ENCODE measurements at places on chromosomes 5 and 9. TPM values are rescaled to one million over a fixed set of nuclear protein-coding genes. Genes with fewer than 3 reads are reported as not detected.

Gene CMBL
- 0.80 TPM for total RNA-seq

Gene PCDHA11
- not detected for total RNA-seq

Gene TMEM267
- total RNA-seq = 18.1 TPM

Gene SH3TC2
- not detected for total RNA-seq

Gene S100Z
- 0.32 TPM for total RNA-seq

Gene RHOBTB3
- total RNA-seq = 2.6 TPM

Gene CDKN2B-AS1
- total RNA-seq = 1.4 TPM

Gene GLDC
- 0.21 TPM for total RNA-seq

Gene ATOX1
- 22.1 TPM for total RNA-seq

Gene GIN1
- 12.1 TPM for total RNA-seq

Gene TOR4A
- 3.2 TPM for total RNA-seq

GRCh38 chr9:105023788-105024187 lies 95.8 kb upstream of the ABCA1 start:
- no peak for DNase-seq

DNA sequence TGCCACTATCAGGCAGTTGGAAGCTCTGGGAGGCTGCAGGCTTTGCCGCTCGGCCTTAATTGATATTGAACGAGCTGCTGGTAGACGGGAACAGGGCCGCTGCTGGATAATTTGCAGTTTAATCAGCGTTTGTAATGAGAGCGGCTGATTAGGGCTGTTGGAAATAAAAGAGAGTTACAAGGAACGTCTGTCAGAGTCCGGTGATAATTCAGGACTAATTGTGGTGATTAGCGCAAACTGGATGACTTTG lies 68.2 kb upstream of the TBCA start:
- DNase-seq = no peak

DNA sequence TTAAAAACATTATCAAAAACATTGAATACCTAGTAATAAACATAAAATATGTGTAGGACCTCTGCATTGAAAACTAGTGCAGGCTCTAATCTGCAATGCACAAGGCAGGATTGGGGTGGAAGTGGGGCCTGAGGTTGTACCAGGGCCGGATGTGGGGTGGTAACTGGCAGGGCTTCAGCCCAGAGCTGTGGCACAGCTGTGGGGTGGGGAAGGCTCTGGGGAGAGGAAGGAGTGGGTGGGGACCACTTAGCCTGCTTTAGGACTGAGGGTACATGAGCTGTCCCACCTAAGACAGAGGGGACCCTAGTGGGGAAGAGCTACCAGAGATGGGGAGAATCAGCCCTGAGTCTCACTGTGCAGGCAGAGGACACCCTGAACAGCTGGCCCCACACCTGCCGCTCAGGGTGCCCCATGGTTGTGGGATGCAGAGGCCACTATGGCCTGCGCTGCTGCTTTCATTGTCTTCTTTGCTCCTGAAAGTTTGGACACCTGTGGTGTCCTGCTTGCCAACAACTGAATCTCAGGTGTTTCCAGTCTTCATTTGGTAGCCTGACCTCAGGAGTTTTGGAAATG lies 311.4 kb downstream of the TLE4 start:
- peak; percentile 58 for DNase-seq

DNA sequence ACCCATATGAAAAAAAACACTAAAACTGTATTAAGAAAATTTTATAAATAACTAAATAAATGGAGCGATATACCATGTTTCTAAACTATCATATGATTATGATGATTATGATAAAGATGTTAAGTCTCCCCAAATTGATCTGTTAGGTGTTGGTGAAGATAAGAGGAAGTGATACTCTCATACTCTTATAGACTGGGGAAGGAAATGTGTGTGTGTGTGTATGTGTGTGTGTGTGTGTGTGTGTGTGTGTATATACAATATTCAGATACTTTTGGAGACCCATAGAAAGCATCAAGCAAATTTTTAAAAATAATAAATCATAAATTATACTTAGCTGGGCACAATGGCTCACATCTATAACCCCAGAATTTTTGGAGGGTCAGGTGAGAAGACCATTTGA lies 62.9 kb downstream of the TMEM232 start:
- DNase-seq = no peak

DNA sequence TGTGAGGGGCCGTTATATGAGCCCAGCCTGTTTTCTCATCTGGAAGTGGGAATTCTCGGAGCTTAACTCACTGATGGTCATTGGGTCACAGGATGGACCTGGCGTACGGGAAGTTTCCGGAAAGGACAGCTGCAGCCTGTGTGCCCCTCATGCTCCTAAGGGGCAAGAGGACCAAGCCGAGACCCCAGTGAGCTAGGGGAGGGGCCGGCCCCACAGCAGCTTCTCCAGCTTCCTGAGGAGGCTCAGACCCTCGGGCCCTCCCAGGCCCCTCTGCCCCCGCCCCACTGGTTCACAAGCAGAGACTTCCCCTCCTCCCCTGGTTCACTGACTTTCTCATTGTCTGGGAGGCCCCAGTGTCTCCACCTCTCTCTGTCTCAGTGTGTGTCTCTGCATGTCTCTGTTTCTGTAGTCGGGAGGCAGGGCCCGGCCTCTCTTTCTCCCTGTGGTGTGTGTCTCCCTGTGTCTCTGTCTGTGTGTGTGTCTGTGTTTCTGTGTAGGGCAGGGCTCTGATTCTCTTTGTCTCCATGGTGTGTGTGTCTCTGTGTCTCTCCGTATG lies 32.3 kb upstream of the FIBCD1 start:
- no peak for DNase-seq

- no peak for DNase-seq
Measured at GRCh38 chr5:132012371-132013005, 1.0 kb upstream of the ACSL6 start.

DNA sequence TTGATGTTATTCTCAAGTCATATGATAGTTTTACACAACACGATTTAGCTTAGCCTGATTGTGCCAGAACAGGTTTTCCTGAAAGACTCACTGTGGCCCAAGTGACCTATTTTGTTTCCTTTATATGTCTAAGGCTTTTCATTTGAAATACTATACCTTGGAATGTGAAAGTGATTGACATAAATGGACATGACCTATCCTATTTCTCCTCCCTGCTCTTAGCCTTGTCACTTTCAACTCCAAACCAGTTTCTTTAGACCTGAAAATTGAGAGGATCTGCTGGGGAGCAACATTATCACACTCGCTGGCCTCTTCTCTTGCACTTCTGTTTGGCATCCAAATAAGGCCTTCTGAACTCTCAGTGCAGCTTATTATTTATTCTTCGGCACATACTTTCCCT lies 496.8 kb downstream of the MAT2B start:
- no peak for DNase-seq

- no peak for DNase-seq
Measured at GRCh38 chr9:71685988-71686387, 82.3 kb downstream of the CEMIP2 start.

GRCh38 chr9:93697352-93698139 lies 121.2 kb downstream of the PHF2 start:
- no peak for DNase-seq

DNA sequence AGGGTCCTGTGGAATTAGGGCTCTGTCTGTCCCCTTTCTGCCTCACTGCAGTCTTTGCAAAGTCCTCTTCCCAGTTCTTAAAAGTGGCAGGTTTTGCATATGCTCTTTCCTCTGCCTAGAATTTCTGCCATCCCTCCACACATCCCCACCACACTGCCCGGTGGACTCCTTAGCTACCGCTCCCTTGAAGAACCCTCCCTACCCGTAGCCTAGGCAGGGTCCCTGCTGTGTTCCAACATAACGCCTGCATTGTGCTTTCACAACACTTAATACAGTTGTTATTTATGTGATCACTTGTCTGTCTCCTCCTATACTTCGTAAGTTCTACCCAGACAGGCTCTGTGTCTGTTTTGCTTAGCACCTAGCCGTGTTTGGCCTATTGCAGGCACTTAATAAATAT lies 142.5 kb upstream of the DMRT1 start:
- no peak for DNase-seq

DNA sequence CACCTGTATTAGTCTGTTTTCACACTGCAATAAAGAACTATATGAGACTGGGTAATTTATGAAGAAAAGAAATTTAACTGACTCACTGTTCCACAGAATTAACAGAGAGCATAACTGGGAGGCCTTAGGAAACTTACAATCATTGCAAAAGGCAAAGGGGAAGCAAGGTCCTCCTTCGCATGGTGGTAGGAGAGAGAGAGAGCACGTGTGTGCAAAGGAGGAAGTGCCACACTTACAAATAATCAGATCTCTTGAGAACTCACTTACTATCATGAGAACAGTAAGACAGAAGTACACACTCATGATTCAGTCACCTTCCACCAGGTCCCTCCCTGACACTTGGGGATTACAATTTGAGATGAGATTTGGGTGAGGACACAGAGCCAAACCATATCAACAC lies 258.7 kb downstream of the TRIM32 start:
- DNase-seq = no peak

DNA sequence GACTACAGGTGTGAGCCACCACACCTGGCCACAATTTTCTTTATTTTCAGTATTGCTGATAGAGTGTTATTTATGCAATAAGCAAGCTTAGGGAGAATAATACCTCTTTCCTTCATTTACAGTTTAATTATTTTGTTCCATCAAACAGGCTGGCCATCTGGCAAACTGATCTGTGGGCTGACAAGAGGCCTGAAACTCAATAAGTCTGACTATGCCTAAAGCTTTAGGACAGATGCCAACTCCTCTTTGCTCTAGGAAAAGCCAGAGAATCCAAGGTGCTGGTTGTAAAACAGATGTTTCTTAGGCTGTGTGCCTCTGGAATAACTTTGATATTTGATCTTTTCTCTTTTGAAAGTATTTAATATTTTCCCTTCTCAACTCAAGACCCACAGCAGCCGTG lies 98.4 kb downstream of the TARS1 start:
- DNase-seq = no peak

DNA sequence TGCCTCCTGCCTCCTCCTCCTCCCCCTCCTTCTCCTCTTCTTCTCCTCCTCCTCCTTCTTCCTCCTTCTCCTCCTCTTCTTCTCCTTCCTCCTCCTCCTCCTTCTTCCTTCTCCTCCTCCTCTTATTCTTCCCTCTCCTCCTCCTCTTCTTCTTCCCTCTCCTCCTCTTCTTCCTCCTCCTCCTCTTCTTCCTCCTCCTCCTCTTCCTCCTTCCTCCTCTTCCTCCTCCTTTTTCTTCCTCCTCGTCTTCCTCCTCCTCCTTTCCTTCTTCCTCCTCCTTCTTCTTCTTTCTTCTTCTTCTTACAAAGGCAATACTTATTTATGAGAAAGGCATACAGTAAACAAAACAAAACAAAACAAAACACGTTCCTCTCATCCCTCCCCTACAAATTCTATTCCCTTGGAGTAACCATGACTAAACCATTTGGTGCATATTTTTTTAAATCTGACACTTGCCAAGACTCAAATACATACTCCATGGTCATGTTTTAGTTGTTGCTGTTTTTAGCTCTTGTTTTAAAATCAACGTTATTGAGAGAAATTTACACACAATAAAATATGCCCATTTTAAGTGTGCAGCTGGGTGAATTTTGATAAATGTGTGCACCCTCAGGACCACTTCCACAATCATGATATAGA lies 135.6 kb downstream of the FOXD1 start:
- DNase-seq = no peak

DNA sequence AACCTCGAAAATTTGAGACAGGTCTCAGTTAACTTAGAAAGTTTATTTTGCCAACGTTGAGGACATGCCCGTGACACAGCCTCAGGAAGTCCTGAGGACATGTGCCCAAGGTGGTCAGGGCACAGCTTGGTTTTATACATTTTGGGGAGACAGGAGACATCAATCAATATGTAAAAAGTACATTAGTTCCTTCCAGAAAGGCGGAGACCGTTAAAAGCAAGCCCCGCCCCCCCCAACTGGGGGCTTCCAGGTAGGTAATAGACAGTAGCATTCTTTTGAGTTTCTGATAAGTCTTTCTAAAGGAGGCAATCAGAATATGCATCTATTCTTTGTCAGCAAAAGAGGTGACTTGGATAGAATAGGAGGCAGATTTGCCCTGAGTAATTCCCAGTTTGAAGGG lies 599 bp upstream of the MOCS2 start:
- DNase-seq = no peak

GRCh38 chr9:77063645-77064285 lies 44.3 kb downstream of the FOXB2 start:
- DNase-seq = no peak

- DNase-seq = no peak
Measured at GRCh38 chr9:14310311-14310710, 3.6 kb downstream of the NFIB start.

DNA sequence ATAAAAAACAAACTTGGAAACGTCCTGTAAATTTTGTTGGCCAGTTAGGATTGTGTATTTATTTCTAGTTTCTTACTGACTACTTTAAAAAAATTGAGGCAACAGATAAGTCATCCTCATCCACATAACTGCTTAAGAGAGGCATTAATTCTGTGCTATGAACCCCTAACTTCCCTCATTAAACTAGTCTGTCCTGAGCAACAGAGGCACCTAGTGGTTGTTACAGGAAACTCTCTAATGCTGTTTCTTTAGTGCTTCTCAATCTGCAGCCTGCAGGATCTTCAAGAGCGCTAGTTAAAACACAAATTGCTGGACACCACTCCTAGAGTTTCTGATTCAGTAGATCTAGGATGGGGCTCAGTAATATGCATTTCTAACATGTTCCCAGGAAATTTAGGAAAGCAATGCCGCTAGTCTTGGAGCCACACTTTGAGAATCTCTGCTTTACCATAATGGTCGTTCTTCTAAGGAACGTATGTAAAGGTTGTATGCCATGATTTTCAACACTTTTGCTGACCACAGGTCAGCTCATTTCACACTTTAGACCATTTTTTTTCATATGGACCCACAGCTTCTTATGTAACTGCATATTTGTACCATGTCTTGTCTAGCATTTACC lies 410.1 kb upstream of the SMARCA2 start:
- DNase-seq = no peak

DNA sequence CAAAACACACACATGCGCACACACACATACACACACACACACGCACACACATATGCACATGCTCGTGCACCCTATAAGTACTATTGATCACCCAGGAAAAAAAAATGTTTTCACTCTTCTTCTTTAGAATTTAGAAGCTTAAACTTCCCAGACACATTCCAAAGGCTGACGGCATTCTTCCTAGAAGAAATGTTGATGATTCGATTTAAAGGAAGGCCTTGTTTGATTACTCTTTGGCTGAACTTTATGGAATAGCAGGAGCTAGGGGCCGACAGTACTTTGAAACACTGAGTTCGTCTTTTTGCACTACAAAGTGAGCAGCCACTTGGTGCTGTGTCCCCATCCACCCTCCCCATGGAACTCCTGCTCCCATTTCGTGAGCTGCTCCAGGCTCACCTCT lies 113.2 kb downstream of the EGFLAM start:
- DNase-seq = no peak

- DNase-seq = no peak
Measured at GRCh38 chr9:14135421-14135820, 178.5 kb downstream of the NFIB start.

Data from T-cell (primary cell).